Astrocyte of the cerebellum (primary cell): ENCODE measurements at places on chromosomes 7 and 10.

- no peak for DNase-seq
Measured at GRCh38 chr10:15175587-15175986, 7.1 kb upstream of the NMT2 start.

DNA sequence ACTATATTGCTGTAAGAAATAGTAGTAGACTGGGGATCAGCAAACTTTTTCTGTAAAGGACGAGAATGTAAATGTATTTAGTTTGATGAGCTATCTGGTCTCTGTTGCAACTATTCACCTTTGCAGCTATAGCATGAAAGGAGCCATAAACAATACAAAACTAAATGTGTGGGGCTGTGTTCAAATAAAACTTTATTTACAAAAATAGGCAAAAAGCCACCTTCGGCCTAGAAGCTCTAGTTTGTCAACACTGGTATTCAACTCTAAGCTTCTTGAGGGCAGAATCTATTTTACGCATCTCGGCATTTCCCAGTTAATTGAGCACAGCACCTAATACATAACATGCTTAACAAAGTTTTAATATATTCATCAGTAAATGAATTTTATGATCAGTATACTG is 181.4 kb downstream of the SEMA3E start:
- DNase-seq = no peak

DNA sequence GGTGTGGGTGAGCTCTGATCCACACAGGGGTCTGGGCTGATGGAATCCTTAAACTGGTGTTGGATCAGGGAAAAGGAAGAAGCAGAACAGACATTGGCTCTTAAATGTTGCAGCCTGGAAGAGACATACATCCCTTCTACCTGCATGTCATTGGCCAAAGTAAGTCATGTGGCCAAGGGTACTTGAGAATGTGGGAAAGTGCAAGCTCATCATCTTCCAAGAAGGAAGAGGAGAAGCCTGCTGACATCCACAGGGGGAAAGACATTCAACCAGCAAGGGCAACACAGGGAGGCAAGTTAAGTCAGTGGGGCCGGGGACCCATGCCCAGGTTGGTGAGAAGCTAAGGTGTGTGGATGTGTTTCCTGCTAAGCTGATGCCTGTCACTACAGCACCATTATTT is 272.8 kb upstream of the MKI67 start:
- DNase-seq = no peak

DNA sequence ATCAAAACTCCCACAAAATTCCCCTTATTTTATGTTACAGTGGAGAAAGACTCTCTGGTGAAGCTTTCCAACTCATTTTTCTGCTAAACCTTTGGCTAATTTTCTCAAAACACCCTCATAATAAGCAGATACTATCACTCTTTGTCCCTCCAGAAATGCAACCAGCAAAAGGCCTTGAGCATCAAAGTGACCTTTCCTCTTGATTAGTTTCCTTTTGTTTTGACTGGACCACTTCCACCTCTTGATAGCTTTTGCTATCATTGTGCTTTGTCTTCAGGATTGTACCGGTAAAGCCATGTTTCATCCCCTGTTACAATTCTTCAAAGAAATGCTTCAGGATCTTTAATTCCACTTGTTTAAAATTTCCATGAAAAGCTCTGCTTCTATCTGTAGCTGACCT is 115.1 kb upstream of the SLC13A1 start:
- no peak for DNase-seq

- DNase-seq = no peak
Measured at GRCh38 chr10:122052701-122053100, 63.7 kb downstream of the TACC2 start.
